ENCODE measurements at places on chromosomes 5 and 9. TPM values are rescaled to one million over a fixed set of nuclear protein-coding genes. Genes with fewer than 3 reads are reported as not detected.

Gene PCDHGB3
- total RNA-seq = 10.0 TPM

Gene HBEGF
- 6.9 TPM for total RNA-seq

Gene GRM6
- not detected for total RNA-seq

Gene CNTNAP3
- 31.5 TPM for total RNA-seq

Gene LRRC70
- 0.54 TPM for total RNA-seq

Gene RLN2
- not detected for total RNA-seq

Gene ABO
- total RNA-seq = 0.47 TPM

Gene PCDH12
- total RNA-seq = 6.8 TPM

Gene AGXT2
- total RNA-seq = not detected

Gene EGFLAM
- 7.6 TPM for total RNA-seq

Gene FOXD4L5
- not detected for total RNA-seq

Gene MARCOL
- total RNA-seq = not detected

Gene TMEM215
- 0.12 TPM for total RNA-seq

Gene PIP5K1B
- total RNA-seq = 1.3 TPM

Gene GABRA6
- total RNA-seq = not detected

Gene SGCD
- 61.3 TPM for total RNA-seq

Gene CDH9
- total RNA-seq = not detected

Gene HK3
- total RNA-seq = 3.4 TPM

Gene ANKRD20A1
- total RNA-seq = 1.5 TPM

Gene TIMD4
- not detected for total RNA-seq

Gene TMEM174
- total RNA-seq = not detected

Gene PCDHGA4
- 8.0 TPM for total RNA-seq

Gene BHMT
- total RNA-seq = 1.9 TPM

Gene PPWD1
- total RNA-seq = 40.9 TPM

Gene LCN2
- 0.58 TPM for total RNA-seq

Gene SLC2A8
- 34.4 TPM for total RNA-seq

Gene FOXD4L3
- not detected for total RNA-seq

Gene UBAP2
- total RNA-seq = 27.5 TPM

Gene IFNB1
- not detected for total RNA-seq

Gene SPAG8
- 2.1 TPM for total RNA-seq

Gene ZDHHC11
- 2.3 TPM for total RNA-seq

Gene KCNMB1
- 38.0 TPM for total RNA-seq

Gene GRPEL2
- 9.3 TPM for total RNA-seq

Gene BARX1
- total RNA-seq = 0.37 TPM

Measured in gastroesophageal sphincter (tissue), 4 donors.